ENCODE measurements at places on chromosomes 2 and 18.
A peak's percentile ranks its signal among the peaks of the same experiment; 100 is the strongest.

DNA sequence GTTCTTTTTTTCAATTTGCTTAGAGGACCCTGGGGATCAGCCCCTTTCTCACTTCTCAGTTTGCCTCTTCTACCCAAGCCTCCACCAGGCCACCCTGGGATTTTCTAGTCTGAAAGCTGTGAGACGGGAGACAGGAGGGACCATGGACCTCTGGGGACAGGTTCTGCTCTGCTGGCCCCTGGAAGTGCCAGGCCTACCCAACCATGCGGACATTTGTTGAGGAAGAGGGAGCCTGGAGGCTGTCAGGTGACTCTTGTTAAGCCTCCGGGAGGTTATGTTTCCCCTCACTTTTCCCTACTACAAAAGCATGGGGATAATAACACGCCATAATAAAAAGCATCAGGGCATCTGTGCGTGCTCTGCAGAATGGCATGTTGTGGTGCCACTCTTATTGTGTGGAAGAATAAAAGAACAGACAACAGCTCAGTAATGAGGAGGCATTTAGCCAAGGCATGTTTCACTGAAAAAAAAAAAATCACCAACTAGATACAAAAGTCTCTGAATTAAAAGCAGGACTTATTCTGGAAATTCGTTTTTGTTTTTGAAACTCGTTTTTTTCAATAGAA is 48.3 kb upstream of the PLA2R1 start:
- no peak for DNase-seq

DNA sequence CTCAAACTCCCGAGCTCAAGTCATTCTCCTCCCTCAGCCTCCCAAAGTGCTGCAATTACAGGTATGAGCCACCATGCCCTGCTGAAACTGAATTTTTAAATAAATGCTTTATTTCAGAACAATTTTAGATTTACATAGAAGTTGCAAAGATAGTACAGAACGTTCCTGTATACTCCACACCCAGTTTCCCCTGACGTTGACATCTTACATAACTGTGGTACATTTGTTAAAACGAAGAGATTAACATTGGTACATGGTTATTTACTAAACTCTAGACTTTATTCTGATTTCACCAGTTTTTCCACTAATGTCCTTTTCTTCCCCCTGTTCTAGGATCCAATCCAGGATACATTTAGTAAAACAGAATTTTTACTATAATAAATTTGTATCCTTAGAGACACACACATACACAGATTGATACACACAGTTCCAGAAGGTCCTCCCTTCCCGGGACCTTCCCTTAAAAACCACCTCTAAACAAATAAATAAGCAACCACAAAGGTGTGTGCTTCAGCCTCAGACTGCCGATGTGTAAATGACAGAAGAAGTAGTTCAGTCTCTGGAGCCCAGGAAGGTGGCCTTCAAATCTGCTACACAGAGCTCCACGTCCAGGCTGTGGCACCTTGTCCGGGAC is 6.9 kb downstream of the NEU2 start:
- DNase-seq: no peak

GRCh38 chr18:46072959-46073358 is 899 bp upstream of the PSTPIP2 start:
- no peak for DNase-seq

- DNase-seq: peak; percentile 72
Observed at GRCh38 chr2:96927405-96928171, 57.7 kb upstream of the SEMA4C start.

GRCh38 chr2:32553829-32554432 is 73.9 kb upstream of the TTC27 start:
- DNase-seq: no peak

DNA sequence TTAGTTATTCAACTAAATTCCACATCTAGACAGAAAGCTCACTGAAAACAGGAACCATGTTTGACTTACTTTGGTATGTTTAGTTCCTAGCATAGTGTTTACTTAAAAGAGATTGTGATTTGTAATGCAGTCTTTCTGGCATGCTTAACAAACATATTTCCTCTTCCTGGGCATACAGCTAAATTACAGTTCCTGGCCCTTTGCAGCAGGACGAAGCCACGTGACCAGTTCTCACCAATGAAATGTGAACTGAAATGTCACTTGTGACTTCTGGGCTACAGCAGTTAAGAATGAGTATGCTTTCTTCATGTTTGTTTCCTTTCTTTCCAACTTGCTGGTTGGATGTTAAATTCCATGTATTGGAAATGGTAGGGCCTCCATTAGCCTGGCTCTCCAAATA is 330.5 kb downstream of the FIGN start:
- DNase-seq: no peak

DNA sequence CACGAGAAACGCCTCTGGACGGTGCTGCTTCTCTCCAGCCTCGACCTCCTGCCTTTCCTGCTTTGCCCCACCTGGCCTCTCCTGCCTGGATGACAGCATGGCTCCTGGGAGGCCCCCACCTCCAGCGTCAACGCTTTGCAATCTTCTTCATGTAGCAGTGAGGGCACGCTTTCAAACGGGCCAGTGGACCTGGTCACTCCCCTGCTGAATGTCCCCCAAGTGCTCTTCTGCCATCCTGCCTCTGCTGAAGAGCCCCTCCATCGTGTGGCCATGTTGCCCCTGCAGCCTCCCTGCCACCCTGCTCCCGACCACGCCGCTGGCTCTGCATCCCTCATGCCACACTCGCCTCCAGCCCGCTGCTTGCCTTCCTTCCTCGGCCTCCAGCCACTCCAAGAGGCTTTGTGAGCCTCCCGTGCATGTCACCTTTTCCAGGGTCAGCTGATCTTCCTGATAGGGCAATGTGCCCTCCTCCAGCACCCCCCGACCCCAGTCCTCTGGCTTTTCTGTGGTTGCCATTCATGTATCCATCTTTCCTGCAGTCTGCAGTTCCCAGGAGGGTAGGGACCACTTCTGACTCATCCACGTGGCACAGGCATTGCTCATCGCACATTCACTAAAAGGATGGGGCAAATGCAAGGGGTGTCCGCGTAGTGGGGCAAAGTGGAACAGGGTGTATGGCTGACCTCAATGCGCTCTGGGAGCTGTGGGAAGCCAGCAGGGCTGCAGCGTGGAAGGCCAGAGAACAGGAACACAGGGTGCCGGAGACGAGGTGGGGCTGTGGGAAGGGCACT is 268.8 kb downstream of the TWIST2 start:
- no peak for DNase-seq

- DNase-seq: no peak
Observed at GRCh38 chr18:55407191-55407590, 180.8 kb downstream of the TCF4 start.

DNA sequence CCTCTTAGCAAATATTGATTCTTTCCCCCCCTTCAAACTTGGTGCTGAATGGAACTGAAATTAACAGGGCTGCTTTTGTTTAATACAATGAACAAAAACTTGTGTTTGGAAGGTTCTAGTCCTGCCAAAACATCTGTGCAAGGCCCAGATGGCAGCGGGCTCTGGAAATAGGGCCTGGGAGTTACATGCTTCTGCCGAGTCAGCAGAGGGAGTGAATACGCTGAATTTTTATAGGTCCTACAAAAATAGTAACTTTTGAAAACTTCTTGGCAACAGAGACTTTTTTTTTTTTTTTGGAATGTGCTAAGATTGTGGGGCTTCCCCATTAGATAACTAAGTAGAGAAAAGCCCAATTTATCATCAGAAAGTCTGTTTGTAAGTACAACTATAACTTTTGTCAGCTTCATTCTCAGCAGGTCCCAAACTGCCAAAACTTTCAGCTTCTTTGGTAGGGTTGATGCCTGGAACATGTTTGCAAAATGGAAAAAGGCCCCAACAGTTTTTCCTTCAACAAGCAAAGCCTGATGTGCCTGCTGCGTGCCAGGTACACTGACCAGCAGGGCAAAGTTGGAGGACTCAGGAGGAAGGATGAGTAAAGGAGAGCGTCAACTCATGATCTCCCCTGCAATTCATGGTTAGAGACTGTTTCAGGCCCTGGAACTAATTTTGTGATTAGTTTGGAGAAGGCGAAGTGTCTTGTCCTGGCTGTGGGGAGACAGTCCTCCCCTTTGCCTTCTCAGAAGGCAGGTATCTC is 45.1 kb upstream of the HDAC4 start:
- DNase-seq: no peak

DNA sequence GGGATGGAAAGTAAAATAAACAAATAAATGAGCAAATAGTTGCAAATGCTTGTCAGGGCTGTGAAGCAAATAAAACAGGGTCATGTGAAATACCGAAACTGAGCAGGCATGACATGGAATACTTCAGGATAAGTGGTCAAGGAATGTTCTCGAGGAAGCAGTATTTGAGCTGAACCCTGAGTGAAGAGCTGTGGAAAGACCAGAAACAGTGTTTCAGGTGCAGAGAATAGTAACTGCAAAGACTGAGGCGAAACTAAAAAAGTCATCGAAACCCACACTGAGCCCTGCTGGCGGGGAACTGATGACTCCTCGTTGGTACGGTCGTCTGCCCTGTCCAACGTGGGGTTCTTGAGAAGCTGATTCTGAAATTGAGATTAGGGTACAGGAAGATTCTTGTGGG is 27.2 kb upstream of the MYCN start:
- DNase-seq: no peak

GRCh38 chr18:21361307-21361880 is 119.4 kb downstream of the GREB1L start:
- no peak for DNase-seq

- DNase-seq: no peak
Observed at GRCh38 chr2:42128721-42129486, 40.2 kb upstream of the EML4 start.

- no peak for DNase-seq
Observed at GRCh38 chr2:109322111-109322510, 193.1 kb downstream of the SH3RF3 start.

DNA sequence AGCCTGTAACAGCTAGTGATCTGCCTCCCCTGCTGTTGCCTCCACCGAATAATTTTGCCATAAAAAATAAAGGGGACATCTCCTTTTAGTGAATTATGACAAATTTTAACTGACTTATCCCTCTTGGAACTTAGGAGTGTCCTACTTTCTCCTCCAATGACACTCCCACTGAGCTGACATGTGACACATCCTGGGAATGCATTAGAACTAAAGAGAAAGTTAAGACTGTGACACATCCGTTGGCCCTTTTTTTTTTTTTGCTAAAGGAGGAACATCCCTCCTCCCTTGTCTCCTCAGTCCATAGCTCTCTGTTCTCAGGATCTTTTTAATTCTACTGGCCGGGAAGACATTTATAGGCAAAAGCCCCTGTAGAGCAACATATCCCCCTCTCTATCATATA is 268.2 kb downstream of the NRXN1 start:
- DNase-seq: no peak

DNA sequence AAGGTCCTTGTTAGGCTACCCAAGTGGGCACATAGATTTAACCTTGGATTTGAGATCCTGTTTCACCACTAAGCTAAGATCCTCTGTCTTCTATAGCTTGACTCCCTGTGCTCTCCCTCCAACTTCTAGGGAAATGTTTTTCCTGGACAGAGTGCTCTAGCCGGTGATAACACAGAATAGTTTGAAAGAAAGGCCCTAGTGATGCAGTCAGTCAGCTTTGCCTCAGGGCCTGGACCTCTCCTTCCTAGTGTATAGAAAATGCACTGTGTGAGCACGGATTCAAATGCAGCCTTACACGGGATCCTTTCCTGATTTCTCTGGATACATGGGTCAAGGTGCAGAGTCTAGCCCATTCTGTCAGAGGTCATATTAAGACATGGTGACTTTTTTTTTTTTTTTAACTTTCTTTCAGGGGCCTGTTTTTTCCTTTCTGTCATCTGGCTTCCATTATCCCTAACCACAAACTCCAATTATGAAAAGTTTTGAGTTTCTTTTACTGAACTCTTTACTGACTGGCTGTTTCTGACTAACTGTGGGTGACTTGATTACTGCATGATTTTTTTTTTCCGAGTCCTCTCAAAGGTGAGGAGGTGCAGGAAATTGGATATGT is 122.6 kb downstream of the LRP1B start:
- no peak for DNase-seq

GRCh38 chr18:43830947-43831346 is 553.7 kb upstream of the SYT4 start:
- DNase-seq: no peak

- DNase-seq: no peak
Observed at GRCh38 chr2:191653667-191654391, 24.1 kb upstream of the NABP1 start.

GRCh38 chr2:147789720-147790119 is 55.1 kb upstream of the ACVR2A start:
- DNase-seq: no peak
